ENCODE measurements at places on chromosomes 16 and 17.

DNA sequence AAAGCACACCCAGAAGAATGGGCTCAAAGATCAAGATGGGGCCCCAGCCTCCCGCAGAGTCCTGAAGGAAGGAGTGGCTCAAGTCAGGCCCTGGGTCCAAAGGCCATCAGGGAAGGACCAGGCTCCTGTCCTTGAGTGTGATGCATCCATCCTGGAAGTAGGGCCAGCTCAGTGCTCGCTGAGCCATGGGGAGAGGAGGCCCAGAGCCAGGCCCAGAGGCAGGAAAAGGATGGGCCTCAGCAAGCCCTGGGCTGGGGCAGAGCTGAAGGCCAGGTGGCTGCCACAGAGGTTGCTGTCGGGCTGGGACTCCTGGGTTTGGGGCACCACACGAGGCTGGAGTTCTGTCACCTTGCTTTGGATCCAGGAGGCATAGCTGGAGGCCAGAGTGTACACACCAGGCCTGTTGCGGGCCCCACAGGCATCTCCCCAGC, 3.7 kb downstream of the PRSS8 start:
- DNase-seq = no peak

- DNase-seq = no peak
Measured at GRCh38 chr16:68236826-68237242, 907 bp upstream of the ESRP2 start.

GRCh38 chr16:49623501-49624266, 232.2 kb downstream of the ZNF423 start:
- no peak for DNase-seq

- no peak for DNase-seq
Measured at GRCh38 chr17:30321314-30321713, 12.5 kb downstream of the TMIGD1 start.

- DNase-seq = no peak
Measured at GRCh38 chr17:75153780-75154194, 525 bp downstream of the JPT1 start.
